ENCODE measurements at places on chromosomes 13 and 19.

- DNase-seq = peak; percentile 90
Measured at GRCh38 chr19:18304458-18305310, 18.2 kb downstream of the LSM4 start.

DNA sequence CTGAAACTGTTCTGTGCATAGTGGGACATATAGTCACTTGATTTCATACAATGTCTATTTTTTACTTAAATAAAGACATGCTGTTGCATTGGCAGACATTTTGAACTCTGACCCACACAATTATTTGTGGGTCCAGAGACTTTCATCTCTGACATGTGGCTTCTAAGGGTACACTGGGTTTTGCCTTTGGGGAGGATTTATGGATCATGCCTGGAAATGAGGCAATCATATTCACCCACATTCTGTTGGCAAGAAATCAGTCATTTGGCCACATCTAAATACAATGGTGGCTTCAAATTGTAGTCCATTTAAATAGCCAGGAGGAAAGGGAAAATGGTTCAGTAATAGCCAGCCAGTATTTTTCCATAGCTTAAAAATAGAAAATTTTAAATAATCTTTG is 238.3 kb upstream of the KLF12 start:
- no peak for DNase-seq

- DNase-seq = peak; percentile 20
Measured at GRCh38 chr13:110524541-110525257, 36.8 kb downstream of the RAB20 start.

GRCh38 chr13:30570691-30571090 is 47.0 kb upstream of the USPL1 start:
- DNase-seq = no peak

GRCh38 chr19:5369962-5370367 is 29.4 kb upstream of the PTPRS start:
- peak; percentile 24 for DNase-seq

GRCh38 chr13:112219740-112220139 is 152.8 kb downstream of the SOX1 start:
- DNase-seq = no peak

- DNase-seq = no peak
Measured at GRCh38 chr13:27878274-27878673, 41.5 kb upstream of the PDX1 start.

DNA sequence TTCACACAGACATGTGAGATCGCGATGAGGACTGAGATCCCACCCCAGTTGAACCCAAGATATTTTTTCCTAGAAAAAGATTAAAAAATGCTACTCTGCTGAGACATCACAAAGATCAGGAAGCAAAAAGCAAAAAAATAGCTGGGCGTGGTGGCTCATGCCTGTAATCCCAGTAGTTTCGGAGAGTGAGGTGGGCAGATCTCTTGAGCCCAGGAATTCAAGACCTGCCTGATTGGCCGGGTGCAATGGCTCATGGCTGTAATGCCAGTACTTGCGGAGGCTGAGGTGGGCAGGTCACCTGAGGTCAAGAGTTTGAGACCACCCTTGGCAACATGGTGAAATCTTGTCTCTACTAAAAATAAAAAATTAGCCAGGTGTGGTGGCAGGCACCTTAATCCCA is 1.1 kb downstream of the FUT3 start:
- DNase-seq = no peak

- no peak for DNase-seq
Measured at GRCh38 chr13:40961214-40961613, 57.9 kb downstream of the ELF1 start.

DNA sequence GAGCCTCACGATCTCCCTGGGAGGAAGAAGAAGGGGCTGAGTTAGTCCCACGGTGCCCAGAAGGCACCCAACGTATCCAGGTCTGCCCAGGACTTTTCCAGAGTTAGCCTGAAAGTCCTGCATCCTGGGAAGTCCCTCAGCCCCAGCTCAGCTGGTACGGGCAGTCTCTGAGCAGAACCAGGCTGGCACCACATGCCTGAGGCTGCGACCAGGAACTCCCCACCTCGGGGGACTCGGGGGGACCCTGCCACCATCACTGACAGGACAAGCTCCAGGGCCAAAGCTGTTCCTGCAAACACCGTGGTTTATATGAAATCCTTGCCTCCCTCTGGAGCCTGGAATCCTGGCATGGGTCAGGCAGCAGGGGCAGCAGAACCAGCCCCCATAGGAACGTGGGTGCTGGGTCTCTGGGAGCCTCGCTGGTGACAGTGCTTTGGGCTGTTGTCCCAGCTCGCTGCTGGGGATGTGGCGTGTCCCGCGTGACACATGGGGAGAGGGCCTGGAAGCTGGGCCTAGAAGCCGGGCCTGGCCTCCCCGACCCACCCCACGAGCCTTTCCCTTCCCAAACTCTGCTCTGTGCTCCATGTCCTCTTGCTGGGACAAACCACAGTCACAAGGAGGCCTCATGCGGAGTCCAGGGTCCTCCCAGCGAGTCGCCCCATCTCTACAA is 55.5 kb downstream of the GNG7 start:
- no peak for DNase-seq

GRCh38 chr19:12956446-12957388 is at the start of gene GADD45GIP1:
GADD45GIP1 (minus strand) TSS chr19:12957223; CDS start chr19:12957212, 11 bp downstream.
- DNase-seq = peak; percentile 83

DNA sequence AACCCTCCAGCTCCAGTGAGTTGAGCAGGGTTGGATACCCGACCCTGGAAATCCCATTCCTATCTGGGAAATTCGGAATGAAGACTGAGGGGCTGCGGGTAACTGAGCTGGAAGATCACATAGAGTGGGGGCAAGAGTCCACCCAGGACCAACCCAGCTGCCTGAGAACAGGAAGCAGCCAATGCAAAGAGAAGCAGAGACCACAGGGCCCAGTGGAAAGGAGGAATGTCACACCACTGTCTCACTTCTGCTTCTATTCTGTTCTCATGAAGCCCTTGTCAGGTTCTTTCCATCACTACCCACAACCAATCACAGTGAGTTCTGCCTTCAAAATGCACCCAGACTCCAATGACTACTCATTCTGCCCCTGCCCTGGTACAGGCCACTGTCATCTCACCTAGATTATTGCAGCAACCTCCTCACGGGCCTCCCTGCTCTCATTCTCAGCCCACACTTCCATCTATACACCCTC is 15.3 kb downstream of the DYRK1B start:
- DNase-seq = no peak

- DNase-seq = no peak
Measured at GRCh38 chr19:23509686-23510450, 114.6 kb upstream of the ZNF91 start.

GRCh38 chr19:7230826-7231225 is 63.4 kb downstream of the INSR start:
- no peak for DNase-seq

DNA sequence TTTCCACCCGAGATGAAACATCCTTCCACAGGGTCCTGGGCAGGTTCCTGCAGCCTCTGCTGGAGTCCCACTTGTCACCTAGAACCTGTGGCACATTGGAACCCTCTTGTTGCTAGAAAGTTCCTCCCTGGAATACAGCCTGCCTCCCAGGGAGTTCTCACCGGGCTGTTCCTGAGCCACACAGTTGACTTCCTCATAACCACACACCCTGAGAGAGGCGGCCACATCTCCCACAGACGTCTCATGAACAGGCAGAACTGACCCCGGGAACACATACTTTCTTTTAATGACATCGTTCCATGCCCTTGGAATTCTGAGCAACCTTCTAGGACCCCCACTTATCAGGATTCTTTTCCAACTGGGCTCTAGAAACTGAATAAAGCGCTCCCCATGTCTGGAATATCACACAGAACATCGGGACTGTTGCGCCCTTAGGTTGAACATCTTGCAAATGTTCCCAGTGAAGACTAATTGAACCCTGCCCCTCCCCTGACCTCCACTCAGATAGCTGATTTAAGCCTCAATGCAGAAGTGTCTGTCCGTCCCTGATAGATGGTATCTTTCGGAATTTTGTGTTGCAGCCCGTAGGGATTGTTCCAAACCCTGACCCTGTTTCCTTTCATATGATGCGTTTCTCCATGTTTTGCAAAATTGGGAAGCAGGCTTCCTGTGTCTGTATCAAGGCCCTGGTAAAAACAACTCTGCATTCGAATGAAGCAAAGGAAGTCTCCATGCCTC is 91.1 kb downstream of the RAB20 start:
- no peak for DNase-seq

GRCh38 chr13:45933203-45933908 is 81.8 kb upstream of the SIAH3 start:
- no peak for DNase-seq

- DNase-seq = no peak
Measured at GRCh38 chr13:73334445-73334844, 275.6 kb downstream of the KLF5 start.

- DNase-seq = no peak
Measured at GRCh38 chr19:6239871-6240676, 39.7 kb downstream of the MLLT1 start.

- DNase-seq = no peak
Measured at GRCh38 chr13:43326100-43326499, 302.7 kb downstream of the DNAJC15 start.

GRCh38 chr19:47507924-47508553 is 6.8 kb downstream of the NAPA start:
- no peak for DNase-seq

GRCh38 chr19:50801107-50801506 is 10.9 kb downstream of the ACP4 start:
- DNase-seq = no peak

DNA sequence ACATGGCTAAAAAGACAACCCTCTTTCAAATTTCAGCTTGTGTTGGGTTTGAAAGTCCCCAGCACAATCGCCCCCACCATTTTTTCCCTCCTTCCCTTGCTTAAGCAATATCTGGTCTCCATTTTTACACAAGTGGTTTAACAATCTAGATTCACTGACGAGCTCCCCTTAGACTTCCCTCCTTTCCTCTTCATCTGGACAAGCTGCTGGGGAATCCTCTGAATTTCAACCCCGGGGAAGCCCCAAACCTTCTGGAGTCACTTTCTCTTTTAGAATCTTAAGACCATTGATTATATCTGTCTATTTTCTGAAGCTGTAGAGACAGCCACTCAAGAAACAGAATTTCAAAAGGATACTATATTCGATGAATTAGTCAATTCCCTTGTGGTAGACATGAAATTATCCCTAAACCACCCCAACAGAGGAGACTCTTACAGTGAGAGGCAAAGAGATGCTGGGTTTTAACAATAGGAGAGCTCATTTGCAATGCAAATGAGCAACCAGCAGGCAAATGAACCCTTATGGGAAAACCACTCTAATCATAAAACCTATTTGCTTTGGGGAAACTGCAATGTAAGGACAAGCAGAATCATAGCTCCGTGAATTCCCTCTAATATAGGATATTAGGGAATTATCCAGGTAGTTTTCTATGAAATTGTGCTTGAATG is 78.9 kb downstream of the TEX26 start:
- DNase-seq = no peak

All from CD4-positive, alpha-beta T cell treated with Interleukin-17A for 4 hours (primary cell).